Stimulated activated CD8-positive, alpha-beta memory T cell treated with anti-CD3 and anti-CD28 coated beads, Interleukin-7, amount 100 ng/mL, for 24 hours (primary cell): ENCODE measurements at places on chromosomes 5 and 9.

GRCh38 chr9:113807173-113808061 is 68.7 kb upstream of the ZNF618 start:
- peak; percentile 4 for DNase-seq

GRCh38 chr9:38683336-38683735 is 36.6 kb downstream of the FAM240B start:
- no peak for DNase-seq

- no peak for DNase-seq
Measured at GRCh38 chr5:29304545-29304944, 1888.9 kb upstream of the CDH6 start.

DNA sequence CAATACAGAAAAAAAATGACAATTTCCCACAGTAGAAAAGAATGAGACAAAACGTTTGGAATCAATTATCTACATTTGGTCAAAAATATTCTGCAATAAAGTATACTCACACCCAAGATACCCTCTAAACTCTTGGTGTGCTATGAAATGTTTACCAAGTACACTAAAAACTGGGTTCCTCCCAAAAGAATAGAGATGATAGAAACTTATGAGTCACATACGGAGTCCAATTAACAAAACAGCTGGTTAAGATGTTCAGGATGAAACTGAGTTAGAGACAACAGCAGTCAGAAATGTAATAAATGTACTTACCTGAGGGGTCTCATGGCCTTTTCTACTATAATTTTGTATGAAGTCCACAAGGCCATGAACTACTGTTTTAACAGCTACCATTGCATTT is 25.7 kb downstream of the RC3H2 start:
- DNase-seq = no peak
